NCI-H774 (cell line): ENCODE measurements at places on chromosomes 1 and 21.

DNA sequence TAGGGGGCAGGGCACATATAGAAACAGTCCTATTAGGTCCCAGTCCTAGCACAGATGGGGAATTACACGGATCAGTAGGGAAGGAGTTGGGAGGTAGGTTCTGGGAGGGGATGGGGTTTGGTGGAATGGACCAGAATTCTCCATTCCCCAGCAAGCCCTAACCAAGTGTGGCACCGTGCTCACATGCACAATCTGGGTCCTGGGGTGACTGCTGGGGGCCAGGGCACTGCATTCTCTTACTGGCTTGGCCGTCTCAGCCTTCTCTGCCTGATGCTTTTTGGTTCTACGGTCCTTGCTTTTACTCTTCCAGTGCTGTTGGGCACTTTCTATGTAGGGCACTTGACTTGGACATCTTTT, 53.9 kb downstream of the NENF start:
- no peak for DNase-seq

DNA sequence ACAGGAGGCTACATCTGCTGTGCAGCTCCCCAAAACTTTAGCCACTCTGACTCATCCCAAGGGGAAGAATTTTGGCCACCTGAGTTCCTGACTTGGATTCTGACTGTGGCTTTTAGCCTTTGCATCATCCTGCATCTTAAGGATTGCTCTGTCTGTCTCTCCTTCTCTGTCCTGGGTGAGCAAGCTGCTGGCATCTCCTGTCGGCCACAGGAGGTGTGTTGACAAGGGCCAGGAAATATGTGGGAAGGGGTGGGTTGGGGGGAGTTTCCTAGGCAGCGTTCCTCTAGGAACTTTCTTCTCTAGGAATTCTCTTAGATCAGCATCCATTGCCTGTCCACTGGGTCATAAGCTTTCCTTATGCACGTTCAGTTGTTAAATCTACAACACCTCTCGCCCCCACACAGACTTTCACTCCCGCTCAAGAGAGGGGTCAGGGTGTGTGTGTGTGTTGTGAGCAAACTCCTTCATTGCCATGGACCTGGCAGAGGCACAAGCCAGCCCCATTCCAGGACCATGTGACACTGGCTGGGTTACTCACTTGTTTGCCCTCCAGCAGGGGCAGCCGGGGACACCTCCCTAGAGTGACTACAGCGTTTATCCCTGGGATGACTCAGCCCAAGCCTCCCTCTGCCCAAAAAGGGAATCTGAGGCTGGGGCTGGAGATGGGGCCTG, 145.0 kb upstream of the DUSP10 start:
- peak; percentile 28 for DNase-seq

DNA sequence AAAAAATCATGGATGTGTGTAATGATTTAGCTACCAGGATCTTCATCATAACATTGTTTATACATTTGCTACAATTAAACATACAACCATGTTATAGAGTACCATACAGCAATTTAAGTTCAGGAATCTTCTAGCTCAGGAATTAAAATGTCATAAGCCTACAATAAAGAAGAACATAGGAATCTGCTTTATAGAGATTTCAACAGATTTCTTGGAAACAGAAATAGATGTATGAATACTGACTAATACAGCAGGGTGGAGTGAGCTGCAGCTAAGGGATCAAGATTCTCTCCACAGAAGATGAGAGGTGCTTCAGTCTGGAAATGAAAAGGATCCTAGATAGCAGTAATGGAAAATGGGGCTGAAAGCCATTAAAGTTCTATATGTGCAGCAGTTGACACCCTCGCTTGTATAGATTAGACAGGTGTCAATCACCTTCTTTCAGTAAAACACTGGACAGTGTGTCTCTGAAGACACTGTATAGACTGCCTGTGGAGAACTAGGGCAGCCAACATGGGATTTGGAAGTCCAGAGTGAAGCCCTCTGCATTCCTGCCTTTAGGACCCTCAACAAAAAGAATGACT, 73.9 kb downstream of the DNTTIP2 start:
- DNase-seq, result no peak

- DNase-seq, result no peak
Measured at GRCh38 chr1:102181341-102181740, 184.6 kb upstream of the OLFM3 start.

GRCh38 chr1:10781137-10781536, 15.3 kb downstream of the CASZ1 start:
- DNase-seq, result no peak

- no peak for DNase-seq
Measured at GRCh38 chr1:195188821-195189220, 1419.4 kb downstream of the KCNT2 start.

GRCh38 chr1:201791779-201792173, 37.2 kb upstream of the IPO9 start:
- DNase-seq, result peak; percentile 24

- no peak for DNase-seq
Measured at GRCh38 chr1:109383854-109384253, 13.9 kb downstream of the SORT1 start.

DNA sequence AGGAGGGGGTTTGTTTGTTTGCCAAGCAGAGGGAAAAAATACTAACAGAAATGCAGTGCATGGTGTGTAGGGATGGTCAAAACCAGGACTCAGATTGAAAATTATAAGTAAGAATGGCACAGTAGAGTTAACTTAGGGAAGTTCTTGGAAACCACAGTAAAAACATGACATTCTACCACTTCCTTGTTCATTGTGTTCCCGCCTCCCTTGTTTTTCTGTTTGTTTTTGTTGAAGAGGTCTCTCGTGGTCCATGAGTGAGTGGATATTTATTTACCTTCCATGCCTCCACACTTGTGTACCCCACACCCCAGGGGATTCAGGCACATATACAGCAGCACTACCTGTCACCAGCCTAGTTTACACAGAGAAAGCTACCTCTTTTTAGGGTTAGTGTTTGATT, 69.6 kb downstream of the OLFML2B start:
- DNase-seq, result peak; percentile 37

DNA sequence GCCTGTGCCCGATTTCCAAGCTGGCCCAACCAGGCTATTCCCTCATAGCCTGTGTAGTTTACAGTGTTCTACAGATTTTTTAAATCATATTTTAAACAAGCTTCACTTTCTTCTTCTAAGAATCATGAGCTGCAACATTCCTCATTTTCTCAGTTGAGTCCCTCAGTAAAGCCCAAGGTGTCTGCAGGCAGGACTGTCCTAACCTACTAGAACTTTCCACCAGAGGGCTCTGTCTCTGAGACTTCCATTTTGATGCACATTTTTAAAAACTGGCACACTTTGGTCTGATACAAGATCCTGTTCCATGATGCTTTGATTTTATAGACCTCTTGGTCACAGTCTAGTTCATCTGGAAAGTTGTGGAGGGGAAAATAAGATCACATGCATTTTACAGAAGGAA, 21.6 kb upstream of the SLAMF6 start:
- DNase-seq, result no peak

DNA sequence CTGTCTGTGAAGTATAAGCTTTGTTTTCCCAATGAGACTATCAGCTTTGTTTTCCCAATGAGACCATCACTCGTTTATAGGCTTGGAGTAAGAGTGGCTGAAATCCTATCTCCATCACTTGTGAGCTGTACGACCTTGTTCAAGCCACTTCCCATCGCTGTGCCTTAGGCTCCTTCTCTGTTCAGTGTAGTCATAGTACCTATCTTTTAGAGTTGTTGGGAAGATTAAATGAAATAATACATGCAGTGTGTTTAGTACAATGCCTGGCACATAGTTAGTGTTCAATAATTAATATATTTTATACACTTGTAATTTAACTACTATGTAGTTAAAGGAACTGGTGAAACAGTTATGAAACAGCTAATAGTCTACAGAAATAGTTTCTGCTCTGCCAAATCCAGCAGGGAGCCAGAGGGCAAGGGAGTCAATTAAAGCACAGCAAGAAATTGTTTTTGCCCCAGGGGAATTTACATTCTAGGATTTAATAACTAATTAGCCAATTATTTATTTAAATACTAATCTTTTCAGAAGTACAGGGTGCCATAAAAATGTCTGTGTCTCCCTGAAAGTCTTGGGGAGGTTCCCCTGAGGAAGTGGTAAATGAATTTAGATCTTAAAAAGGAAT, 139.3 kb upstream of the HMCN1 start:
- DNase-seq, result no peak

- DNase-seq, result no peak
Measured at GRCh38 chr1:68015369-68015768, 35.1 kb downstream of the DIRAS3 start.

- DNase-seq, result peak; percentile 92
Measured at GRCh38 chr1:31704271-31705079, 658 bp upstream of the COL16A1 start.

DNA sequence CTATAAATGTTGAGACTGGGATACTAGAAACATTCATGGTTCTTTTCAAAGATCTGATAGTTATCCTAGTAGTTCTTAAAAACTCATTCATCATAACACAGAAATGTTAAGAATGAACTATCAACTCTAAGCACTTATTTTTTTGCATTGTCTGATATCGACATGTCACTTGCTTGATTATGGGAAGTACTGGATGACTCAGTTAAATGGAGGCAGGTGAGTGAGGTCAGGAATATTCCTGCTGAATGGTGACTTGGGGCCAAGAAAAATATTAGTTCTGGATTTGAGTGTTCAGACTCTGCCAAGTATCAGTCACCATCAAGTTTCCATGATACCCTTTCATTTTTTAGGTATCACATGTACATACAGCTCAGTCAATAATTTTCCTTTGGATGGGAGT, 63.6 kb downstream of the NEK7 start:
- no peak for DNase-seq

- no peak for DNase-seq
Measured at GRCh38 chr1:152886758-152887409, 8.8 kb downstream of the SMCP start.

GRCh38 chr1:116008656-116009390, 32.5 kb downstream of the SLC22A15 start:
- DNase-seq, result no peak

GRCh38 chr1:92484472-92485380, 2.0 kb downstream of the GFI1 start:
- no peak for DNase-seq

DNA sequence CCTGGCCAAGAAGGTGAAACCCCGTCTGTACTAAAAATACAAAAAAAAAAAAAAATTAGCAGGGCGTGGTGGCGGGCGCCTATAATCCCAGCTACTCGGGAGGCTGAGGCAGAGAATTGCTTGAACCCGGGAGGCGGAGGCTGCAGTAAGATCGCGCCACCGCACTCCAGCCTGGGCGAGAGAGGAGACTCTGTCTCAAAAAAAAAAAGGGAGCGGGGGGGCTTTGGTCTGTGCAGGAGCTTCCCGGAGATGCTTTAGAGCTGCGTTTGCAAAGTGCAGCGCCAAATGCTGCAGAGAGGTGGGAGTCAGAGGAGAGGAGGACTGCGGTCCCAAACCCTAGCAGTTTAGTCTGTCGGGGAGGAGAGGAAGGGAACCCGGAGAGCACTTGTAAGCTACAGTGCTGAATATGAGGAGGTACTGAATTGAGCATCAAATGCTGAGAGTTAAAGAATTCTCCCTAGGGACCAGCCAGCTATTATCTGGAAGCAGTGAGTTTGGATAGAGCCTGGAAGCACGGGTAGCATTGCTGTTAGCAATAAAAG, 569 bp downstream of the FALEC start:
- DNase-seq, result peak; percentile 13

DNA sequence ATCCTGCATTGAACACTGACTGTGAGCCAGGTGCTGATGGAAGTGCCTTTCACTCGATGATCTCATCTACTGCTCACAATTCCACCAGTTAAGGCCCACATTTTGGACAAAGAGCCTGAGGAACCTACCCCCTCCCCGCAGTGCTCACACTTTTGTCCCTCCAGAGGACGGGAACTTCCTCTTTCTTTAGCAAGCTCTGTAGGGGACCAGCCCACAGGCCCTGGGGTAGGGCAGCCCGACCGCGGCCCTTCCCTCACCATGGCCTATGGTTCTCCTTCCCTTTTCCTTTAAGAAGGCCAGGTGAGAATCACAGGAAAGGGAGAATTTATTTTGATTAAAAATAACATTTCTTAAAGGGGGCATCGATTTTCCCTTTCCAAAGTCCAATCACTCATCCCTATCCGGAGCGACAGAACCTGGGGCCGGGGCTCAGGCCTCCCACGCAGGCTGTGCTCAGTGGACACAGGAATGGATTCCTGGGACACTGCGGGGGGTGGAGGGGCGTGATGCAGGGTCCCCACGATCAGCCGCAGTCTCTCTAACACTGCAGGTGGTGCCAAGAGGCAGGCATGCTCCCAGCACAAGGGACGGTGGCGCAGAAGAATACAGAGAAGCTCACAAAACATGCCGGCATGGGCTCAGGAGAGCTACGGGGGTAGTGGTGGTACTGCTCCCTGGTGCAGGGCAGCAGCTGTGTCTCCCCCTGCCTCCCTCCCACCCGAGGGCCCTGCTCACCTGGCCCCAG, 8.9 kb upstream of the KCNE1 start:
- no peak for DNase-seq

DNA sequence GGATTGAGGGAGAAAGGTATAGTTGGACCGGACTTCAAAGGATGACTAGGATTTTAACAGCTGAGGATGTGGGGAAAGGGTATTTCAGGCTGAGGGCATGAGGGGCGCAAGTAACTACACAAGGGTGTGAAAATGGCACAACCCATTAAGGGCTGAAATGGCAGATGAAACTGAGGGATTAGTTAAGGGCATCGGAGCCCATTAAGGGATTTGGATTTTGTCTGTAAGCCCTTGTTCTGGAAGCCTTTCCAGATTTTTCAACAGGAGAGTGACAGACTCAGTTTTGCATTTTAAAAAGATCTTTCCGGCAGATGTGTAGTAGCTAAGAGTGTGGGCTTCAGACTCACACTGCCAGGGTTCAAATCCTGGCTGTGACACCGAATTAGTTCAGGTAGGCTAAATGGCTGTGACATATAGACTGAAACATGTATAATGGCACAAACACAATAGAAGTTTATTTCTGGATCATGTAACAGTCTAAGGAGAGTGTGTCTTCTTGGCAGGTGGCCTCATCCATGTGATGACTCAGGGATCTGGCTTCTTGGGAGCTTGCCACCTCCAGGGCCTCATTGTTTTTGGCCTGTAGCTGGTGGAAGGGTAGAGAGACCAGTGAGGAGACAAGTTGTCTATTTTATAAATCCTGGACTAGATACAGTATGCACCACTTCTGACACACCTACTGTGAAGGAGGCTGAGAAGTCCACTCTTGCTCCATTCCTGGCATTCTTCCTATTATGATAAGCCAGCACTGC, 49.6 kb downstream of the UBE2T start:
- DNase-seq, result no peak

DNA sequence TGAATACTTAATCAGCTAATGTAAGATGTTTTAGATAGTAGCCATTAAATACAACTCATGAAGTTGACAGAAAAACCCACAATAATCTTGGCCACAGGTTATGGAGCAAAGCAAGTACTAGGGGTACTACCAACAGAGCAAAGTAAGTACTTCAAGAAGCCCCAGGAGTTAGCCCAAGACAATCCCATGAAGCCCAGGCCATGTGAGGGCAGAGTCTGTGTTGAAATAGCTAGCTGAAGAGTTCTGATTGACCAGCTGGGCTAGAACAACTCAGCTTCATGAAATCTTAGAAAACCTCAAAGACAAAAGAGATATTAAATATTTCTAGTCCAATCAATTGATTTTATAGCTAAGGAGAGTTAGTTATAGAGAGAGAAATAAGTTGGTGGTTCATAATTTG, 212.9 kb upstream of the HOOK1 start:
- DNase-seq, result no peak

GRCh38 chr1:225767634-225768540, 9.7 kb upstream of the SRP9 start:
- DNase-seq, result peak; percentile 39

- DNase-seq, result no peak
Measured at GRCh38 chr1:11168731-11169130, 20.4 kb upstream of the ANGPTL7 start.
